ENCODE measurements at places on chromosomes 2 and 18. TPM values are rescaled to one million over a fixed set of nuclear protein-coding genes. Genes with fewer than 3 reads are reported as not detected.
A peak's percentile ranks its signal among the peaks of the same experiment; 100 is the strongest.

IGFBP2 gene
- total RNA-seq = 69.5 TPM

HIBCH gene
- 21.4 TPM for total RNA-seq

- no peak for DNase-seq
Observed at GRCh38 chr2:162342321-162342720, 1.6 kb upstream of the GCA start.

DNA sequence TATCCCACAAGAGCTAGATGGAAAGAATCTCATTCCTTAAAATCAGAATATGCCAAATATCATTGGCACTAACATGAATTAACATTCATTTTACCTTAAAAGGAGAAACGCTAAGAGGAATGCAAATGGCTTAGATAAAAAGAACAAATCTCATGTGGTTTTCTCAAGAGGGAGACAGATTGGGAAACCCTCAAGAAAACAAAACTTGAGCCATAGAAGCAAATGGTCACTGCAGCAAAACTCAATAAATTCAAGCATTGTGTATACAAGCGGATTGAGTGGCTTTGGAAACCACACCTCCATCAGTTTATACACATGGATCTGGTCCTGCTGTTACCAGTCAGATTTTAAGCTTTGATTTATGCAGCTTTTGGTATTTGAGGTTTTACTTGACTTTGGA lies 1331.8 kb upstream of the ZEB2 start:
- DNase-seq = no peak

- peak; percentile 88 for DNase-seq
Observed at GRCh38 chr2:102057502-102058292, 65.9 kb downstream of the IL1R2 start.

GRCh38 chr2:118834901-118835745 lies 12.3 kb downstream of the EN1 start:
- DNase-seq = peak; percentile 87

- DNase-seq = no peak
Observed at GRCh38 chr18:22439447-22439846, 21.7 kb upstream of the CTAGE1 start.

- no peak for DNase-seq
Observed at GRCh38 chr2:43798300-43798699, 24.5 kb downstream of the DYNC2LI1 start.

DNA sequence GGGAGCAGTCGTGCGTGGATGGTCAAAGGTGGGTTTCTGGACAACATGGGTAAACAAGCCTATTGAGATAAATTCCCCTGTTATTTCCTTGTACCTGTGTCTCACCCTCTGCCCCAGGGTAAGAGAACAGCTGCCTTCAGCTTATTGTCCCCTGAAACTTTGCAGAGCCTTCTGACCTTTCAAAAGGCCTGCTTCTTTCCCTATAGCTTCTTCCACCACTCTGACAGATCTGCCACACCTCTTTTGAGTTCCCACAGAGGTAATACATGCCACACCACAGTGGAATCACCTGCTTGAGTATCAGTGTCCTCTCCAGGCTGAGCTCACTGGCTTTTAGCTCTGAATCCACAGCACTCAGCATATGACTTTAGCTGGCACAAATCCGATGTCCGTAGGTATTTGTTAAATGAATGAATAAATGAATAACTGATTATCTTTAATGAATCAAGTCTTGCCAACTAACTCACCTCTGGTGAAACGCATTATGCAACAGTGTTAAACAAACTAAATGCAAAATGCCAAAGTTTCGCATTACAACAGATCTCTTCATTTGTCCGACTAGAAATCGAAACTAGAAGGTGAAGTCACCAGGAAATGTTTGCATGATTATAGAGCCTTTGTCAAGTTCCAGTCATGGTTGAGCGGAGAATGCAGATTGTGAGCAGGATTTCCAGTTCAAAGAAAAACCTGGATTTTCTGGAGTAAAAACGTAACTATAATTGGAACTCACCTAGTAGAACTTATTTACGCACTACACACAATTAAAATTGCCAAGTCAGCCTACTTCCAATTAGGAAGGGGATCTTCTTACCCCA lies 16.4 kb downstream of the DYNAP start:
- DNase-seq = no peak

- DNase-seq = no peak
Observed at GRCh38 chr18:29123706-29124530, 947.0 kb upstream of the CDH2 start.
